KG1 (cell line): ENCODE measurements at places on chromosomes 6 and 20.
A peak's percentile ranks its signal among the peaks of the same experiment; 100 is the strongest.

DNA sequence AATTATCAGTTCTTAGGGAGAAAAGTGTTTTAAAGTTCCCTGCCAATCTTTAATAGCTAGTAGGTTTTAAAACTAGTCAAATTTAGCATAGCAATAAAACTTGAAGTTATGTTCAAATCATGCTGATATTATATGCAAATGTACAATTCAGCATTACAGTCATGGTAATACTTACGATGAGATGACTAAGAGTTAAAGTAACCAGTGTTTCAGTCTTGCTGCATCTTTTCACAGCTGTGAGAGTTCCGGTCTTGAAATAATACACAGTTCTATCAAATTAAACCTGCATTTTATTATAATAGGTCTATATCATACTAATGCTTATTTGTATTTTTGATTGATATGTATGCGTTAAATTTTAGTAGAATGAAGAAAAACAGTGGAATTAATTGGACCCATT, 26.1 kb downstream of the POPDC3 start:
- DNase-seq: no peak

DNA sequence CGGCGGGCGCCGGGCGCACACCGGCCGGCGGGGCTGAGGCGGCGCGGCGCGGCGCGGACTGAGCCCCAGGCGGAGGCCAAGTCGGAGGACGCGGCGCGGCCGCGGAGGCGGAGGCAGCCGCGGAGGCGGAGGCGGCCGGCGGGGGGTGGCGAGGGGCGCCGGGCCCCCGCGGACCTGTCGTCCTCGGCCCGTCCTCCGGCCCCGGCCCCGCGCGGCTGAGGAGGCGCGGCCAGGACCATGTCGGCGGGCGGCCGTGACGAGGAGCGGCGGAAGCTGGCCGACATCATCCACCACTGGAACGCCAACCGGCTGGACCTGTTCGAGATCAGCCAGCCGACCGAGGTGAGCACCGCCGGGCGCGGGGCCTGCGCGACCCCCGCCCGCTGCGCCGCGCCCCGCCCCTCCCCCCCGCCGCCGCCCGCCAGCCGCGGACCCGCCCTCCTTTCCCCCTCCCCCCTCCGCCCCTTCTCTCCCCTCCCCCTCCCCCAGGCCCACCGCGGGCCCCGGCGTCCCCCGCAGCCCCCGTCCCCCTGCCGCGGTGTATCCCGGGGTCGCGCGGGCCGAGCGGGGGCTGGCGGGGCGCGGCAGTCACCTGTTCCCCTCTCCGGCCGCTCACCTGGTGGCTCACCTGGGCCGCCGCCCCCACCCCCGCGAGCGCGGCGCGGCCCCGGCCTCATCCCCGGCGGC, at the start of gene AFDN:
AFDN (plus strand) TSS at position 16 of the 687 bp plus-strand sequence; CDS start at position 238, 222 bp downstream.
- DNase-seq: no peak

DNA sequence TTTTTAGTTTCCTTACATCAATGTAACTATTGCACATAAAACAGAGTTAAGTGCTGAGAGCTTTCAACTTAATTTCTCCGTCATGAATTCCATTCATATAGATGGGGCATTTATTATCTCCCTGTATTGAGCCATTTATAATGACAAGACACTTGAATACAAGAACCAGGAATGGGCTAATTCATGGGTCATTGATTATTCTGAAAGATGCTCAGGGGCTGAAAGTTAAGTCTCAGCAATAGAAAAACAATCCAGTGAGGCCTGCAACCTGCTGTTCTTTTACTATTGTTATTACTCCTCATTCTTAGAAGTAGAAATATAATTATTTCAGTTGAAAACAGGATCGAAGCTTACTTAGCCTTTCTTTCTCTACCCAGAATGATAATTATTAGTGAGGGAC, 307.7 kb downstream of the MMUT start:
- DNase-seq: no peak

DNA sequence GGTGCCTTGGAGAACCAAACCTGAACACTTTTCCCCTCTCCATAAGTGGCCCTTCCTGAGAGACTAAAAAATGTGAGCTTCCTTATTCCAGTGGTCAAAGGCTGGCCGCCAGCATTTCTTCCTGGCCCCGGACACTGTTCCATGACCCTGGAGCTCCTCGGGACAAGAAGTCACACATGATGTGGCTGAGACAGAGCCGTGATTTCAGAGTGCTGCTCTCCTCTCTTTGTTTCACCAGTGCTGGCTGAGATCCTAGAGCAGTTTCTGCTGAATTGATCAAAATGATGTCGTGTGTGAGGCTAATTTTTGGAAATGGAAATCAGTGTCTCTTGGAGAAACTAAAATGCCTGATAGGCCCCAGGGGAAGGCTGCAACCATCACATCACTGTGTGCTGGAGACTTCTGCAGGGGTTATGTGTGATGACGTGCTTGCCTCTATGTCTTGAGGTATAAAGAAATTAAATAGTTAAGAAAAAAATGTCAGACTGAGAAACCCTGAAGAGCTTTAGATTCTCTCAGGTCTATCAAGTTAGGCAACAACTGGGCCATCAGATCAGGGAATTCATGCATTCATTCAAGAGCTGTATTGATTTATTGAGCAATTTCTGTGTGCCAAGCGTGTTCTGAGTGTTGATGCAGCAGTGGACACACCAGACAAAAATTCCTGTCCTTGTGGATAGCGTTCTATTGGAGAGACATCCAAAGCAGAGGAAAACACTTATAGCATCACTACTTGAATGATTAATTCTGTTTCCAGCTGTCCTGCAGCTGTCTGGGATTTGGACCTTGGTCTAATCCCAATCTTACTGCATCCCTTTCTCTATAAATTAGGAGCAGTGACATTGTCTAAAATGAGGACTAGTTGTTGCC, 72.7 kb upstream of the CCN6 start:
- no peak for DNase-seq

- DNase-seq: no peak
Observed at GRCh38 chr20:528923-529604, 14.5 kb downstream of the CSNK2A1 start.

- no peak for DNase-seq
Observed at GRCh38 chr6:19450651-19451050, 386.5 kb upstream of the ID4 start.

DNA sequence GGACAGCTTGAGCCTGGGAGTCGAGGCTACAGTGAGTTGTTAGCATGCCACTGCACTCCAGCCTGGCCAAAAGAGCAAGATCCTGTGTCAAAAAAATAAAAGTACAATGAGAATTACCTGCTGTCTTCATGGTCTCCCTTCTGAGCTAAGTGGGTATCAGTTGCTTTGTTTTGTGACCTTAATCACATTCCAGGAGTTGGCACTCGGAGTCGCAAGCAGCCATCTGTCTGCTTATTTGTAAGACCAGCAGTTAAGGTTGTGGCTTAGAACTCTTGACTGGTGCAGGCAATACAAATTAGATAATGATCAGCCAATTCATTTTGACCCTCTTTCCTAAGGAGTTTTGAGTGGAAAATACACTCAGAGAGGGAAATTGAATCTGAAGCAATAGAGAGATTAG, 114.0 kb downstream of the MYO6 start:
- no peak for DNase-seq

GRCh38 chr6:138991206-138991605, 3.2 kb upstream of the REPS1 start:
- no peak for DNase-seq

- DNase-seq: peak; percentile 78
Observed at GRCh38 chr20:36604952-36605398, 604 bp upstream of the RAB5IF start.

DNA sequence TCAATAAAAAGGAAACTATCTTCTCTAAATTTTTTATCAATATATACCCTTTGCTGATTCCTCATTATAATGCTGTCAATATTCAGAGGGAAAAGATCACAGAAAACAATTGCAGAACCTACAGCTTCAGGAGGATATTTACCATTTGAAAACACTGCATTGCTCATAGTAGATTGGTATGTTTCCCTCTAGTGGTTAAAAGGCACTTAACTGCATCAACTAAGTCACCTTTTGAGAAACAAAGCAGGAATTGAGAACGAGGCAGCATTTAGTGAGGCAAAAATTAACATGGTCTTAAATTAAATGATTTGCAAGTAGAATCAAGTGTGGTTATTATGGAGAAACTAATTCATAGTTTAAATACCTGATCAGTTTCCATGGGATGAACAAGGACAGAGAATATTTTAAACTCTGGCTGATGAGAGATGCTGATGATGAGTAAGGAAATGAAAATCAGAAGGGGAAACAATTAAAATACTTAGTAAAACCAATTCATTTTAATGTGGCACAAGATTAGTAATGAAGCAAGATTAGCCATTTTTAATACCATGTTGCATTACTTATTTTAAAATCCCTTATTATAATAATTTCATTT, 642.1 kb downstream of the EPHA7 start:
- DNase-seq: no peak

DNA sequence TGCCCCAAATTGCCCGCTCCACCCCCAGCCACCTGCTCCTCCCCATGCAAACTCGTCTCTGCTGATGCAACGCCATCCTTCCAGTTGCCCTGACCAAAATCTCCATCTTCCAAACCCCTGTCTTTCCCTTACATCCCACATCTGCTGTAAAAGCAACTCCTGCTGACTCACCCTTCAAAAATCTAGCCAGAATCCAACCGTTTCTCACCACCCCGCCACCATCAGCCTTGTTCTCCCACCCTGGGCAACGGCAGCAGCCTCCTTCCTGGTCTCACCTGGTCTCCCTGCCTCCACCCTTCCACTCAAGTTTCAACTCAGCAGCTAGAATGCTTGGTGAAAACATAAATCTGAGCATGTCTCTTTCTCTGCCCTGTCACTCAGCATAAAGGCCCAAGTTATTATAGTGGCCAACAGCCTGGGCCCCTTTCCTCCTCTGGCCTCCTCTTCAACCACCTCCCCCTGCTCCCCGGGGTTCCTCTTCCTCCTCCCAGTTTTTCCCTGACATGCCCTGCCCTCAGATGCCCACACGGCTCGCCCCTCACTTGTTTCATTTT, 7.2 kb upstream of the SYNJ2 start:
- DNase-seq: no peak

- no peak for DNase-seq
Observed at GRCh38 chr6:21220271-21220987, 373.1 kb upstream of the SOX4 start.

GRCh38 chr6:870096-870495, 177.2 kb upstream of the EXOC2 start:
- no peak for DNase-seq

- no peak for DNase-seq
Observed at GRCh38 chr6:87875781-87876180, 171.9 kb upstream of the SPACA1 start.

DNA sequence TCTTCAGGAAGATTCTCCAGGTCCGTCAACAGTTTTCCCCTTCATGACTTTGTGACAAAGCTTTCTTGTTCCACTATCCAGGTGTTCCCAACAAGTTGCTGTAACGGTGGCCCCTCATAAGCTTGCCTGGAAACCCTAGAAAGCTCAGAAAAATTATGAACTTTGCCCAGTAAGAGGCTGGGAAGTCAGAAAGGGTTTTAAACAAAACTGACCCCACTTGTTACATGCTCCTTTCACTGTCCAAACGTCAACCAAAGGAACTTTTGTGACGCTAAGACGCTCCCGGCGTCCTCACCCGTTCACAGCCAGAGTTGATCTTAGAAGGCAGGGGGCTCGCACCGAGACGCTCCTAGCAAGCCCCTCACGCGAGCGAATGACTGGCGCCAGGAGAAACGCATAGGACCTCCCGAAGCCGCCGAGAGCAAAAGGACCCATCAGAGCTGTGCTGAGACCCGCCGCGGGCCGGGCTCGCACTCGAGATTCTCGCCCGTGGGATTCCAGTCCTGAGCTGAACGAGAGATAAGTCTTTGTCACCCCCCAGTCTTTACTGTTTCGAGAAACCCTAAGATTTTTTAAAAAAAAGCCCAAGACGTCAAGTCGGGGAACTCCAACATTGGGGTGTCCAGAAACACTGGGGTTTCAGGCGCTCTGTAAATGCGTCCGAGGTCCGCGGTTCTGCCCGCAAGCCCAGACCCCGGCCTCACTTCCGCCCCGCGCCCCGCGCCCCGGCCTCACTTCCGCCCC, 544 bp upstream of the ACAT2 start:
- no peak for DNase-seq

DNA sequence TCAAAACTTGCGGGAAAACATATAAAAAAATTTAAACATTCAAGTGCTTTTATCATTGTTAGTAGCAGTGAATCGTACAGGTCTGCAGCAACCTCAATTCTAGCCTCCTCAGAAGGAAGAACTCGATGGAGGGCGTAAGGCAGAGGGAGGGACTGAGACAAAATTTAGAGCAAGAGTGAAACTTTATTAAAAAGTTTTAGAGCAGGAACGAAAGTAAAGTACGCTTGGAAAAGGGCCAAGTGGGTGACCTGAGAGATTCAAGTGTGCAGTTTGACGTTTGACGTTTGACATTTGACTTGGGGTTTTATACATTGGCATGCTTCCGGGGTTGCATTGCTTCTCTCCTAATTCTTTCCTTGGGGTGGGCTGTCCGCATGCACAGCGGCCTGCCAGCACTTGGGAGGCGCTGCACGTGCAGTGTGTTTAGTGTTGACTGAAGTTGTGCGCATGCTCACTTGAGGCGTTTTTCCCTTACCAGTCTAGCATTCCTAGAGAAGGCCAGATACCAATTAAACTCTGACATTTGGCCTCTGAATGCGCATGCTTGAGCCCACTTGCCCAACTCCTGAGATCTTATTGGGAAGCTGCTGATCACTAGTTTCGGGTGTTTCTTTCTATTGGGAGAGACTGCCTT, 82.6 kb downstream of the TBX18 start:
- DNase-seq: no peak

DNA sequence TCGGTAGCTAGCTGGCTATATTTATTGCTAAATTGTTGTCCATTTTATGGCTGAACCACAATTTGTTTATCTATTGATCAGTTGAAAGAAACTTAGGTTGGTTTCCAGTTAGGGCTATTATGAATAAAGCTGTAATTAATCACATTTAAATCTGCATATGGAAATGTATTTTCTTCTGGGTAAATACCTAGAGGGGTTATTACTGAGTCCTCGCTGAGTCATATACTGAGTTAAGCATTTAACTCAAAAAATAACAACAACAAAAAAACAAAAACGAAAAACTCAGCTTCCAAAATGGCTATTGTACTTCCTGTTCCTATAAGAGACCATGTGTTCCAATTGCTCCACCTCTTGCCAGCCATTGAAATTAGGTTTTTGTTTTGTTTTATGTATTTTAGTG, 258.2 kb downstream of the TBC1D32 start:
- DNase-seq: no peak

DNA sequence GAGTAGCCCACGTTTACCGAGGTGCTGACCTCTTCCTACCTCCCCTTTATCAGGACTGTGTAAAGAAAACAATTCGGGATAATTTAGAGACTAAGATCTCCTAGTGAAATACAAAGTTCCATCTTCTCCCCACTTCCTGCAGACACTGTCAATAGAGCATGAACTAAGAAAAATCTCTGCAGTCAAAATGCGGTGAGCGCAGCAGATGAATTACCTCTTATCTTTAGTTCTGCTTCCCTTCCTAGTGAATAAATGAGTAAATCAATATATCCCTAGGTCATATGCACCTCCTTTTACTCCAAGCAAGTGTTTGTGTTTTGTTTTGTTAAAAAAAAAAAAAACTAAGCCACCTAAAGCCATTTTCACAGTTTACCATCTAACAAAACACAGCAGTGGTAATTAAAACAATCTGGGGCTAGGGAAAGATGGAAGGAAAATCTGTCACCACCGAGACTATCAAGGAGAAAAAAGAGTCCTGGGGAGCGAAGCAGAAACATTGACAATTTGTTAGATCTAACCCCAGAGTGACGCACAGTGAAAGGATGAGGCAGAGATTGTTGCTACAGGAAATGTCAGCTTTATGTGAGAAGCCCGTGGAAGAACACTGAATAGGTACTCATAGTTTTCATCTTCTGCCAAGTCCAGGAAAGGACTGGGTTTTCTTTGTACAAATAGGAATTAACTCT, 159.4 kb upstream of the SPTLC3 start:
- DNase-seq: no peak
